ENCODE measurements at places on chromosomes 16 and 17. TPM values are rescaled to one million over a fixed set of nuclear protein-coding genes. Genes with fewer than 3 reads are reported as not detected.

DNA sequence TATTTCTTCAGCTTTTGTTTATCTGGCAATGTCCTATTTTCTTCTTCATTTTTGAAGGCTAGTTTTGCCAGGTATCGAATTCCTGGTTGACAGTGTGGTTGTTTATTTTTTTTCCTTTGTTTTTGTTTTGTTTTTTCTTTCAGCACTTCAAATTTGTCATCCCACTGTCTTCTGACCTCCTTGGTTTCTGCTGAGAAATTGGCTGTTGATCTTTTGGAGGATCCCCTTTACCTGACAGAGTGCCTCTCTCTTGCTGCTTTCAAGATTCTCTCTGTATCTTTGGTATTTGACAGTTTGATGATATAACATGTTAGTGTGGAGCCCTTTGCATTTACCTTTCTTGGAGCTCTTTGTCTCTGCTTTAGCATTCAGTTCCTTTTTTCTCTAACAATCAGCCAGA lies 9.6 kb upstream of the ATF7IP2 start:
- H3K27ac ChIP-seq: no peak overlapping the region
- no peaks in the 10 kb centered on the region for H3K27me3 ChIP-seq
- H3K36me3 ChIP-seq: no peaks in the 10 kb centered on the region
- H3K4me3 ChIP-seq: no peak overlapping the region
- H3K4me1 ChIP-seq: no peaks in the 10 kb centered on the region

Gene SLC16A13
- 1.6 TPM for total RNA-seq

DNA sequence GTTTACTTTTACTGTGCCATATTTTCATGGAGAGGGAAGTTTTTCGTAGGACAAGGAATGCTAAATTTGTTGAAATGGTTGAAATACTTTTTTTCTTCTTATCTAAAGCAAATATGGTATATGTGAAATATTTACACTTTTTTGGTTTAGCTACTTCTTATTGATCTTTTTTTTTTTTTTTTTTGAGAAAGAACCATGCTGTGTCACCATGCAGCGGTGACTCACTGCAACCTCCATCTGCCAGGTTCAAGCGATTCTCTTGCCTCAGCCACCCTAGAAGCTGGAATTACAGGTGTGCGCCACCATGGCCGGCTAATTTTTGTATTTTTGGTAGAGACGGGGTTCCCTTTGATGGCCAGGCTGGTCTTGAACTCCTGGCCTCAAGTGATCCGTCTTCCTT lies 100.5 kb downstream of the FTO start:
- DNase-seq: no peak
- H3K4me3 ChIP-seq: no peak overlapping the region
- H3K27ac ChIP-seq: no peak overlapping the region
- no peaks in the 10 kb centered on the region for H3K27me3 ChIP-seq
- H3K36me3 ChIP-seq: no peaks in the 10 kb centered on the region
- no peaks in the 10 kb centered on the region for H3K4me1 ChIP-seq

DNA sequence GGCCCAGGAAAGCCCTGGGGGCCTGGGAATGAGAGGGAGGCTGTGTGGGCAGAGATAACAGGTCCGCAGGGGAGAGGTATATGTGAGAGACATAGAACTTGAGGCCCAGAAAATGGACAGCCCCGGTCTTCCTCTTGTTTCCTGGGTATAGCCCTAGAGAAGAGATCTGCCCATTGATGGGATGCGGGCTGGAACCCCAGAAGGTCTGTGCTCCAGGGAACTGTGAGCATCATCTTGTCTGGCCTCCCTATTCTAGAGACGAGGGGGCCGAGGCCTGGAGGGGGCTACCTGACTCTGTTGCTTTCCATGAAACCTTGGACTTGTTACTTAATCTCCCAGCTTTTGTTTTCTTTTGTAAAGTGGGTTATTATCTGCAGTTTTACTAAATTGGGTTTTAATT lies 53.9 kb downstream of the NKD1 start:
- no peaks in the 10 kb centered on the region for H3K27me3 ChIP-seq
- H3K27ac ChIP-seq: no peak overlapping the region
- DNase-seq: no peak
- H3K4me3 ChIP-seq: no peak overlapping the region
- no peaks in the 10 kb centered on the region for H3K36me3 ChIP-seq

DNA sequence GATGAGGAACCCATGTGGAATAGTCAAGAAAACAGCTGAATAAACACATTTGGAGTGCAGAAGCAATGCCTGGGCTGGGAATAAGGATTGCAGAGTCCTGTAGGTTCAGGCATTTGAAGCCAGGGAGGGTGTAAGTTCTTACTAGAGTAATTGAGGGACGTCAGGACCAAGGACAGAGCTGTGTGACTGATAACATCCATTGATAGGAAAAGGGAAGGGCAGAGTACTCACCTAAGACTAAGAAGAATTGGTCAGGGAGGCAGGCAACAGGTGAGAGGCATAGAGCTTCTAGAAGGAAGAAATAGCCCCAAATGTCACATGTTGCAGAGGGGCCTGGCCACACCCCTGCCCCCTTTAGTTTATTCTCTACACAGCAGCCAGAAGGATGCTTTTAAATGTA lies 79.8 kb upstream of the TMEM132E start:
- no peak for DNase-seq
- peaks cover 24% of the 10 kb centered on the region for H3K27me3 ChIP-seq
- no peaks in the 10 kb centered on the region for H3K36me3 ChIP-seq
- no peak overlapping the region for H3K4me3 ChIP-seq
- H3K4me1 ChIP-seq: peaks cover 17% of the 10 kb centered on the region

GRCh38 chr17:73824321-73824720 lies 180.1 kb upstream of the SDK2 start:
- H3K4me1 ChIP-seq: peaks cover 7% of the 10 kb centered on the region
- H3K27ac ChIP-seq: no peak overlapping the region
- no peak overlapping the region for H3K4me3 ChIP-seq
- no peaks in the 10 kb centered on the region for H3K27me3 ChIP-seq
- H3K36me3 ChIP-seq: no peaks in the 10 kb centered on the region

- no peaks in the 10 kb centered on the region for H3K27me3 ChIP-seq
- no peak overlapping the region for H3K4me3 ChIP-seq
- H3K36me3 ChIP-seq: no peaks in the 10 kb centered on the region
- no peak overlapping the region for H3K27ac ChIP-seq
These were observed 42.5 kb downstream of the C16orf78 start for GRCh38 chr16:49416001-49416675.

- H3K4me1 ChIP-seq: peaks cover 7% of the 10 kb centered on the region
- H3K36me3 ChIP-seq: peaks cover 3% of the 10 kb centered on the region
- peak overlapping the region; percentile 96 for H3K4me3 ChIP-seq
- DNase-seq: no peak
- H3K27ac ChIP-seq: peak overlapping the region; percentile 83
These were observed 818 bp upstream of the BCAS3 start for GRCh38 chr17:60676758-60677307.

- H3K4me1 ChIP-seq: no peaks in the 10 kb centered on the region
- no peak overlapping the region for H3K4me3 ChIP-seq
- H3K27ac ChIP-seq: peak overlapping the region; percentile 67
- no peaks in the 10 kb centered on the region for H3K27me3 ChIP-seq
These were observed 114.9 kb upstream of the TBX2 start for GRCh38 chr17:61284746-61285145.

DNA sequence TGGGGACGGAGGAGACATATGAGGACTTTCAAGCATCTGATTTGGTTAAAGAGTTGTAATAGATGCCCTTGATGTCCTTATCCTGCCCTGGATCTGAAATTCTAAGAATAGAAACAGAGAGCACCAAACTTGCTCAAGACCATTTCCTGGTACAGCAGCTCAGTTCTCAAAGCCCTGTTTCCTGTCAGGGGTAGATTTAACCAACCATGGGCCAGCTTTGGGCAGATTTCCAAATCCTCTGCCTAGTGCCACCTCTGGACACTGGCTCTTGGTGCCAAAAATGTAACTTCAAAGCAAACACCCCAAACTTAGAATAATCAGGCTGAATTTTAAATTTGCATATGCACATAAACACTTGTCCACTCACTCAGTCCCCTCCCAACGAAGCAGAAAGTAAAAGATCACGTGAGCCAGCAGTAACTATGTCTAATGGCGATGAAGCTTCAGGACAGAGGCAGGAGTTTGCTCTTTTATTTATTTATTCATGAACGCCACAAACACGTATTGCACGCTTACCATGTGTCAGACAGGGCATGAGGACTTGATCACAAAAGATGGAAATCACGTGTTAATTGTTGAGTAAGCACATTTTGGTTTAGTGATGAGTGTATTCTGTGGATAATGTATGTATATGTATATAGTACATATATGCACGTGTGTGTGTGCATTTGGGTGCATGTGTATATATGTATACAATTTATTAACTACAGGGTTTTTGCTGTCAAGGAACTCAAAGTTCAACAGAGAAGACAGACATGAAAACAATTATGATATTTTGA lies 23.1 kb upstream of the SDK2 start:
- H3K4me1 ChIP-seq: no peaks in the 10 kb centered on the region
- no peak overlapping the region for H3K27ac ChIP-seq
- no peak overlapping the region for H3K4me3 ChIP-seq
- H3K36me3 ChIP-seq: no peaks in the 10 kb centered on the region
- no peak for DNase-seq

GRCh38 chr16:48963306-48963705 lies 318.3 kb downstream of the CBLN1 start:
- H3K4me1 ChIP-seq: no peaks in the 10 kb centered on the region
- peak; percentile 28 for DNase-seq
- H3K4me3 ChIP-seq: no peak overlapping the region
- no peaks in the 10 kb centered on the region for H3K27me3 ChIP-seq
- H3K36me3 ChIP-seq: no peaks in the 10 kb centered on the region
- no peak overlapping the region for H3K27ac ChIP-seq

Gene DOC2B
- 6.3 TPM for total RNA-seq

Gene PRSS53
- total RNA-seq: 0.44 TPM

- H3K27me3 ChIP-seq: no peaks in the 10 kb centered on the region
- H3K27ac ChIP-seq: no peak overlapping the region
- H3K4me1 ChIP-seq: peaks cover 18% of the 10 kb centered on the region
- no peaks in the 10 kb centered on the region for H3K36me3 ChIP-seq
These were observed 15.0 kb downstream of the PITPNC1 start for GRCh38 chr17:67392111-67392510.

GRCh38 chr16:49452108-49452507 lies 78.5 kb downstream of the C16orf78 start:
- H3K27ac ChIP-seq: peak overlapping the region; percentile 79
- H3K4me3 ChIP-seq: peak overlapping the region; percentile 32
- peaks cover 15% of the 10 kb centered on the region for H3K27me3 ChIP-seq
- no peaks in the 10 kb centered on the region for H3K36me3 ChIP-seq

Gene EPX
- total RNA-seq: not detected

DNA sequence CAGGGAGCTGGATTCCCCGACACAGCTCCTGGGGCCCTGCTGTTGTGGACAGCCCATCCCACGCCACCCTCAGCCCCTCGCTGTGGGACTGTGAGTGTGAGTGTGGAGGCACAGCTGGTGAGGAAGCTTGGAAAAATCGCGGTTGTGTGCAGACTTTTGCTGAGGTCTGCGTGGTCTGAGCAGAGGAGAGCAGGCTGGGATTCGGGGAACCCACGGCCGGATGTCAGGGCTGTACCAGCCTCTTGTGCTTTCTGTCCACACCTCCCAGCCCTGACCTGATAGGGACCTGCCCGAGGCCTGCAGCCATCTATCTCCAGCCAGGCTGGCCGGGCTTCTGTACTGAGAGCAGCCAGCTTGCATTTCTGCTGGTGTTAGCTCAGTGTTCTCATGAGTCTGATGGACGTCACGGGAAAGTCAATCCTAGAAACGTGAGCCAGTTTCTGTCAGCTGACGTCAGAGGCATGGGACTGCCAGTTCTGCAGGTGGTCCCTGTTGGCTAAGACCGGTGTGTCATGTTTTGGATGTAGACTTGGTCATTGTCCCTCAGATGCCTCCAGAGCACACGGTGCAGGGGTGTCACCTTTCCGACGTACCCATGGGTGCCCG lies 72.8 kb upstream of the ZNF750 start:
- no peak overlapping the region for H3K4me3 ChIP-seq
- peak; percentile 55 for DNase-seq
- H3K27me3 ChIP-seq: no peaks in the 10 kb centered on the region
- no peaks in the 10 kb centered on the region for H3K36me3 ChIP-seq
- no peaks in the 10 kb centered on the region for H3K4me1 ChIP-seq

Gene MYOCD
- 37.5 TPM for total RNA-seq

- no peaks in the 10 kb centered on the region for H3K36me3 ChIP-seq
- no peak for DNase-seq
- H3K4me1 ChIP-seq: peaks cover 12% of the 10 kb centered on the region
- H3K27me3 ChIP-seq: no peaks in the 10 kb centered on the region
- peak overlapping the region; percentile 53 for H3K27ac ChIP-seq
- peak overlapping the region; percentile 37 for H3K4me3 ChIP-seq
These were observed 167.1 kb upstream of the MAF start for GRCh38 chr16:79767421-79768275.

DNA sequence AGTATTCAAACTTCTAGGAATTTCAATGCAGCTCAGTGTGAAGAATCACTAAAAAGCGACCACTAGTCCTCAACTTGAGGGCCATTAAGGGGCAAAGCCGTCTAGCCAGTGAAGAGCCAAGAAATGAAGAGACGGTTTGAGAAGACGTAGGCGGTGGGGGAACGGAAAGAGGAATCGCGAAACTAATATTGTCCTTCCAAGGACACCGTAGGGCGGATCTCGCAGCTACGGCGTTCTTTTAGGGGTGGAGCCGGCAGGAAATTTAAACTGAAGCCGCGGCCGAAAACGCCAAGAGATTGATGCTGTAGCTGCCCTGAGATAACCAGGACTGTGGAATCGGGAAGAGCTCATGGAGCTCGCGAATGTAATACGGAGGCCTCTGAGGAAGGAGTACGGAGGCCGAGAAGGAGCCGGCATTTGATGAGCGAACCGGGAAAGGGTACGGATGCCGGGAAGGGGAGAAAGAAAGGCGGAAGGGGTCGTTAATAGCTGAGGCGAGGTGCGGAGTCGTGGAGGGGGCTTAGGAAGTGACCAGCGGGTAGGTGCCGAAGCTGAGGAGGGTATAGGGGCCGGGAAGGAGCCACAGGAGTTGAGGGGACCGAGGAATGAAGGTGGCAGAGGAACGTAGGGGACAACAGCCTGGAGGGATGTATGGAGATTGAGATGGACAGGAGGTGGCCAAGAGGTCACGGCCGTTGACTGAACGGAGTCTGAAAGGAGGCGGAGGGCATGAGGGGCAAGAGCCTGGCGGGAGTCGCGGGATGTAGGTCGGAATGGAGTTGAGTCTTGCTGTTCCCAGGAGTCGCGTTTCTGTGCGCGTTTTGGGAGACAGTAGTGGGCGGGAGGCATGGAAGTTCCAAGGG lies at the start of gene DBF4B:
Gene DBF4B (plus strand): TSS at position 265 of the 863 bp plus-strand sequence. CDS start 156 bp downstream, at position 421.
- peak; percentile 81 for DNase-seq
- no peaks in the 10 kb centered on the region for H3K27me3 ChIP-seq
- H3K4me1 ChIP-seq: peaks cover 21% of the 10 kb centered on the region

Data from heart left ventricle (tissue), 16 donors.